ENCODE measurements at places on chromosomes 2 and 18.

DNA sequence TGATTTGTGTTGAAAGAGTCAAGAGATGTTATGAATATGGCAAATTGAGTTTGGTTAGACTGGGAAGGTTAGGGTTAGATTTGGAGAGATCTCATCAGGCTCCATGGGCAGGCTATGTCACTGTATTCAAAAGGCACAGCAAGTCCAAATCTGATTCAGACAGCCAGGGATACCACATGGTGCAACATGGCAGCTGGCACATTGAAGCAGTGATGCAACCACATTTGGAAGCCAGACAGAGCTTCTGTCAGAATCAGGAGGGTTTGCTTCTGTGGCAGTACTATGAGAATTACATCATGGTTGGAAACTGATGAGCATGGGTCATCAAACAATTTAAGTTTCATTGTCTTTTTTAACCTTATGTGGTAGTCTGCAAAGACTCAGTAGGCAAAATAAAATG is 772.2 kb downstream of the SUCLG1 start:
- no peak for DNase-seq

- no peak for DNase-seq
Observed at GRCh38 chr2:187431911-187432310, 16.1 kb downstream of the CALCRL start.

GRCh38 chr2:134413430-134413829 is 159.6 kb downstream of the MGAT5 start:
- no peak for DNase-seq

DNA sequence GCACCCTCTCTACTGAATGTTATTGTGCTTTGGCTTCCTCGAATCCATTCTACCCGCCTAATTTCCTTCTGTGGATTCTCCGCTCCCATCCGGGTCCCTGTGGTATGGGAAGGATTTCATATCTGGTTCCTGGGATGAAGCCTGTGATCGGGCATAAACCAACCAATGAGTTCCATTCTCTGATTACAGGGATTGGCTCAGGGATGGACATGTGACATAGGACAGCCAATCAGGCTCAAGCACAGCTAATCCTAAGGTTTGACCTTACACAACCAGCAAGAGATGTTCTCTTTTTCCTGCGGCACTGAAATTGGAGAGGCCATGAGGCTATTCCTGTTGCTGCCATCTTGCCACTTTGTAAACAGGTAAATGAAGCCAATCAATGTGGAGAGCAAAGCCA is 168.1 kb upstream of the SMAD2 start:
- DNase-seq, result no peak

DNA sequence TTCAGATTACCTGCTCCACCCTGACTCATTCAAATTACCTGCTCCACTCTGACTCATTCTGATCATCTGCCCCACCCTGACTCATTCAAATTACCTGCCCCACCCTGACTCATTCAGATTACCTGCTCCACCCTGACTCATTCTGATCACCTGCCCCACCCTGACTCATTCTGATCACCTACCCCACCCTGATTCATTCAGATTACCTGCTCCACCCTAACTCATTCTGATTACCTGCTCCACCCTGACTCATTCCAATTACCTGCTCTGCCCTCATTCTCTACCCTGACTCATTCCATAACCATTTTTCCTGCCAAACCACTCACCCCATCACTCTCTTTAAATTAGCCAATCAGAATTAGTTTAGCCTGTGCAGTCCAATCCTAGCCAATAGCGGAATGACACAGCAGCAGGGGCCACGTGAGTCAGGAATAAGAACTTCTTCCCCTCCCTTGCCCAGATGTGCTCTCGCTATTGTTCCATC is 26.2 kb downstream of the CFAP53 start:
- no peak for DNase-seq

DNA sequence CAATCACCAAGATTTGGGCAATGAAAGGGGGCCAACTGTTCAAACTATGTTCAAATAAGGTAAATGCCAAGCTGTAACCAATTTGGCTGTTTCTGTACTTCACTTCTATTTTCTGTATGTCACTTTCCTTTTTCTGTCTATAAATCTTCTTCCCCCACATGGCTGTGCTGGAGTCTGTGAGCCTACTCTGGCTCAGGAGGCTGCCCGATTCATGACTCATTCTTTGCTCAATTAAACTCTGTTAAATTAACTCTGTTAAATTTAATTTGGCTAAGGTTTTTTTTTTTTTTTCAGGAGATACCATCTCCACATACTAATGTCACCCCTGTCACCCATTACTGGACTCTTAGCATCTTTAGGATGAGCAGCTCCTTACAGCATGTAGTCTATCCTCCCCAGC is 178.8 kb upstream of the TWIST2 start:
- DNase-seq, result no peak

GRCh38 chr18:11008505-11008904 is 140.9 kb downstream of the PIEZO2 start:
- no peak for DNase-seq

DNA sequence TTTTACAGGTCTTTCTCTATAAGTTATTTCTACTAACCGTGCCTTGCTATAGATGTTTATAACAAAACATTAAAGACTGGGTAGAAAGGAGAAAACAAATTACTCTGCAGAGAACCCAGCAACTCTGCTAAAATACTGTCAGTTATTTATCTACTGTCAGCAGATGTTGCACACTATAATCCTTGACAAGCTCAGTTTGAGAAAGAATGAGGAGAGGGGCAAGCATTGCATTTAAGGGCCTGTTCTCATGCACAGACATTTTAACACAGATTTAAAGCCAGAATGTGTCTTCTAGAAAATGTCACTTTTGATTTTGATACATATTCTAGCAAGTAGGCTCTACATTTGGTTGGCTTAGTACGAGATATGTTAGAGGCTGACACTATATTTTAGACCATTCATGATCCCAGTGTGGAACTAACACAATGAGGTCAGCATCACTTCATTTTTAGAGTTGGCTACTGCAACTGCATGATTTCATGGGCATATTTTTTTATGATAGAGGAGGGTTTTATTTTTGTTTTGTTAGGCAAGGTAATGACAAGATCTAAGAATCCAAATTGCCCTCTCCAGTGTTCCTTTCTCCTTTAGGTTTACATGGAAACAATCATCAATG is 516.4 kb downstream of the ZEB2 start:
- DNase-seq, result no peak

- DNase-seq, result no peak
Observed at GRCh38 chr2:88265352-88266303, 95.5 kb downstream of the THNSL2 start.

DNA sequence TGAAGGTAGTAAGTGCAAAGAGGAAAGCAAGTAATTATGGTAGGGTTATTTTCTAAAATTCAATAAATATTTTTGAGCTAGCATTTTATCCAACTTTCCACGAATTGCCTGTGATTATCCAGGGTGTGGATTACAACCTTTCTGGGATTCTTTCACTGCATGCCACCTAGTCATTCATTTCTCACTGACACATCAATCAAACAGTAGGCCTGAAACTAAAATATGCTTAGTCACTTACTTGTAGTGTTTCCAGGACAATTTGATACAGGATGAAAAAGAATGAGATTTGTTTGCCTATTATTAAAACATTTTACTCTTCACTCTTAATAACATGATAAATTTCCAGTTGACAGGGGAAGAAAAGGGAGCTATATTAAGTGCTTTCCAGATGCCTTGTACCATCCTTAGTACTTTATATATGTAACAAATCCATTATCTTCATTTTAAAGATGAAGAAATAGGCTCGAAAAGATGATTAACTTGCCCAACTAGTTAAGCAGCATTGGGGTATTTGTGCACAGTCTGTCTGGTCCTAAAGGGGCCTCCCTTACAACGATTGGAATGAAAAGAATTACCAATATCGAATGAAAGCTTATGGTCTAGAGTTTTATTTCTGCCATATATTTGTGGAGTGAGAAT is 70.4 kb downstream of the KCTD1 start:
- DNase-seq, result no peak

GRCh38 chr18:62018034-62018758 is 125.4 kb upstream of the RNF152 start:
- DNase-seq, result no peak

DNA sequence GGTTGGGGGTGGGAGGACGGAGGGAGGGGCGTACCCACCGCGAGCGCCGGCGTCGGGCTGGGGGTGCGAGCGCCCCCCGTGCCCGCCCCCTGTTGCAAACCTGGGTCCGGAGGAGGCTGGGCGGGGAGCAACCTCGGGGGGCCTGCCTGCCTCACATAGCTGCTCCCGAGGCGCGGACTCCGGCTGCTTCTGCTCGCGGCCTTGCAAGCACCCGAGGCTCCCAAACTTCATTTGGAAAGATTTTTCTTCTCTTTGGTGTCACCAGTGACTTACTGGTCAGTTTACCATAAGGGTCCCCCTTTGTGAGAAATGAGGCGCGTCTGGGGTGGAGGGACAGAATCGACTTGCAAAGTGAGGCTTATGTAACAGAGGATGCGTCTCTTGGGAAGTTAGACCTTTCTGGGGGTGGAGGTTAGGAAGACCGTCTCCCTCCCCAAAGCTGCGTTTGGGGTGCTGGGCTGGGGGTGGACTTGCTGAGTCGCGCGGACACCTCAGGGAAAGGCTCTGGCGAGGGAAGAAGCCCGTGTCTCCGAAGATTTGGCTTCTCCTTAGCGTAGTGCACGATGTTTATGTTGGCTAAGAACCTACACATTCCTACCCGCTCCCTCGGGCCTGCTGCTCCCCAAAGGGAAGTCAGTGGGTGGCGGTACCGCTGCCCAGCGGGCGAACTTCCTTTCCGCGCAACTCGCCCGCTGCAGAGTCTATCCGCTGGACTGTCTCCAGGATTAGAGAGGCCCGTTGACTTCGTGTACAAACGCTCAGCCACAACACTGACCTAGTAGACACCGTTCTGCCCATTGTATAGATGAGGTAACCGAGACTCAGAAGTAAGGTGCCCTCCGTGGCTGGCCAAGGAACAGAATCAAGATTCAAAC is 559 bp downstream of the TMEM37 start:
- DNase-seq, result no peak

DNA sequence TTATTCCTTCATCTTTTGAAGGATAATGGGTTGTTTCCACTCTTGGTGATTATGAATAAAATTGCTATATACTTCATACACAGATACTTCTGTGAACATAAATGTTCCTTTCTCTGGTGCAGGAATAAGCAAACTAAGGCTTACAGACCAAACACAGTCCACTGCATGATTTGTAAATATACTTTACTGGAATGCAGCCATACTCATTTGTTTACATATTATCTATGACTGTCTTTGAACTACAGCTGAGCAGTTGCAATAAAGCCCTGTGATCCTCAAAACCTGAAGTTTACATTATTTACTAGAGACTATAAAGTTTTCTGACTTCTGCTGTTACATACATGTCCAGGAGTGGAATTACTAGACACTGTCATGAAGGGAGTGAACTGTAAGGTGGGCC is 381.0 kb upstream of the CNTNAP5 start:
- DNase-seq, result no peak

DNA sequence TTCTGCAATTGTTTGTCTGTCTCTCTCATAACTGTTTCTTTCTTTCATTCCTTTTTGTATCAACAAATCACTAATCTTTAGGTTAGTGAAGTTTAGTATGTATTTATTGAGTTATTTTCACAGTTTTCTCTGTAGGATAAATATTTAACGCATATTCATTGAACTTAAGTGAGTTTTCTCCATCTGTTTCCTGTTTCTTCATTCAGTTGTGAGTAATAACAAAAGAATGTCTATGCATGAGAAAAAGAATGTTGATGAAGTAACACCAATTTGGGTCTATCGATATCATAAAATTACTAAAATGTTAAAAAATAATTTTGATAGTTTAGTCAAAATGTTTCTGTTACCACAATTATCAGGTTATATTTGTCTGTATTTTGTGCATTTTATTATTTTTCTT is 948.0 kb downstream of the DSC3 start:
- DNase-seq, result no peak

- DNase-seq, result no peak
Observed at GRCh38 chr2:47568164-47568850, 165.4 kb downstream of the MSH2 start.

- no peak for DNase-seq
Observed at GRCh38 chr2:17590342-17590911, 49.9 kb downstream of the VSNL1 start.

- DNase-seq, result no peak
Observed at GRCh38 chr18:77044866-77045664, 87.5 kb downstream of the MBP start.

- DNase-seq, result no peak
Observed at GRCh38 chr2:46225150-46225625, 72.0 kb upstream of the EPAS1 start.

DNA sequence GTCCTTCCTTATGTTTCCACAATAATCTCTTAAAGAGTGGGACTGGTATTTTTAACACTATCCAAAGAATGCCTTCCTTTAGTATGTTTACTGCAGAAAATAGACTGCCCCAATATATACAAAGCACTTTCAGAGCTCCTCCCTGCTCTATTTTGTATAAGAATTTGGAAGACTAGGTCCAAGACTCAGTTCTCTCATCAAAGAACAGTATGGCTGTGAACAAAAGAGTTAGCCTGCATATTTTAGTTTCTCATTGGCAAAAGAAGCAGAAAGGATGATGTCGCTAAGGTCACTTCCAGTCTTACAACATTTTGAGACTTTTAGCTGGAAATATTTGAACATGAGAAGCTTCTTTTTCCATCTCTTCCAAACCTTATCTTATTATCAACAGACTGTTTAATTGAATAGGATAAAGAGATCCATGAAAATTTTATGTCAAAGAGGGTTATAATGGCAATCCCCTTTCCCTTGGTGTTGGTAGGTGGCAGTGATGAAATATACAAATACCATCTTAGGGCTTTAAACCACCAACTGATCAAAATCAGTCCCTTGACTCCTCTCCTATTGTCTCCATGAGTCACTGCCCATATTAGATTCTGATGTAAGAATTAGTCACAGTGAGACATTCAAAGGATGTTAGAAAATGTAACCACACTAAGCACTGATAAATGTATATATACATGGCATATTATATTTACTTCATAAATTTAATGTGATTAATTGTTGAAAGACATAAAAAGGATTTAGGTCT is 266.9 kb upstream of the DSEL start:
- no peak for DNase-seq

DNA sequence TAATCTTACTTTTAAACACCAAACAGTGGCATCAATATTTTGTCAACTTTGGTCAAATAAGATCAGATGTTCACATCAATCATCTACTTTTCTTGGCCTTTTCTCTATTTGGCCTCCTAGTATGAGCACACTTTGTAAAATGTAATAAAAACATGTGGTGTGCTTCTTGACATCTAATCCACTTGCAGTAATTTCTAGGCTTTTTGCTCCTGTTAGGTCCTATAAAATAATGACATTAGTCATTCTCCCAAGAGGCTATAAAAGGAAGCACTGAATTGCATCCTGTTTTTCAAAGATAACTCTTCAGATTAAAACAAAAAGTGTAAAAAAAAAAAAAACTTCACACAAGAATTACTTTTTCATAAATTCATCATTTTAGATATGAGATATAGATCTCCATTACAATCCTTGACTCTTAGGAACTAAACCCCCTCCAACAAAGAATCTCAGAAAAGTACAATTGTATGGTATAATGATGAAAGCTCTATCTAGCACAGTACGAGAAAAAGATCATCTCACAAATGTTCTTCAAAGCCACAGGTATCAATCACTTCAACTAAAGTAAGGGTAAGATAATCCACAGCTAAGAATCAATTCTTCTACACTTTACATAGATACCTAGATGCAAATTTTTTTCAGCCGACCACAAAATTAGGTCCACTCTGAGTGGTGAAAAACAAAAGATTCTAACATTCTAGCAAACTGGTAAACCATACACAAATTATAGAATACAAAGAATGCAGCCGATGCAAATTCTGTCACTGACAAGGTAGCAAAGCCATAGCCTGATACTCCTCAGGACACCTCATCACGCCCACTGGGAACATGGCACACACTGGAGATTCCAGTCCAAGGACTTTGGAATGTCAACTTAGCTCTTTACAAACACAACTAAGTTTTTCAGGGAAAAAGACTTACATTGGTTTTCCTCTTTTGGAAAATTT is 2.7 kb downstream of the BCL2 start:
- DNase-seq, result no peak
